ENCODE measurements at places on chromosomes 3 and 15.

DNA sequence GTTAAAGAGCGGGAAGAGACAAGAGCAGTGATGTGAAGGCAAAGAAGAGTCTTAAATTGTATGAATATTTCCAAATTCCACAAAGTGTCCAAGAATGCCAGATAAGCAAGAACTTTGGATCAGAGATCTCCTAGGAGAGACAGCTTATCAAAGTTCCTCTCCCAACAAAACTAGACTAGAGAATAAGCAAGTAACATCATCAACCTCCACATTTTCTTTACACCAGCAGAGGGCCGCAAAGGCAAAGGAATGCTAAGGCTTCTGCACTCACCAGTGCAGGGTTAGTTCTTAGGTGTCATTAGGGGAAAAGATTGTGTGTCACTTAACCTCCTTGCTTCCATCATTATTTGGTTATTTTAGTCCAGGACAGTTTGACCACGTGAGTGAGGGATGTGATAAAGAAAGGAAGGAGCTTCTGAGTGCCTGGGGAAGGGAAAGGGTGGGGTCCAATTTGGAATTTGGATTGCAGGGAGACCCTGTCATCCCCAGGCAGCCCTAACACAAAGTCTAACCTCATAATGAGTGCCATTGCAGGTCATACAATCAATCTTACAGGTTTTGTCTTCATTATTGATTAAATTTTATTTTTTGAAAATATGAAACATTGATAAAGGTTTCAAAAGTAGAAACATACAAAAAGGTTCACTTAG, 7.5 kb upstream of the CMTM6 start:
- DNase-seq = peak; percentile 59

DNA sequence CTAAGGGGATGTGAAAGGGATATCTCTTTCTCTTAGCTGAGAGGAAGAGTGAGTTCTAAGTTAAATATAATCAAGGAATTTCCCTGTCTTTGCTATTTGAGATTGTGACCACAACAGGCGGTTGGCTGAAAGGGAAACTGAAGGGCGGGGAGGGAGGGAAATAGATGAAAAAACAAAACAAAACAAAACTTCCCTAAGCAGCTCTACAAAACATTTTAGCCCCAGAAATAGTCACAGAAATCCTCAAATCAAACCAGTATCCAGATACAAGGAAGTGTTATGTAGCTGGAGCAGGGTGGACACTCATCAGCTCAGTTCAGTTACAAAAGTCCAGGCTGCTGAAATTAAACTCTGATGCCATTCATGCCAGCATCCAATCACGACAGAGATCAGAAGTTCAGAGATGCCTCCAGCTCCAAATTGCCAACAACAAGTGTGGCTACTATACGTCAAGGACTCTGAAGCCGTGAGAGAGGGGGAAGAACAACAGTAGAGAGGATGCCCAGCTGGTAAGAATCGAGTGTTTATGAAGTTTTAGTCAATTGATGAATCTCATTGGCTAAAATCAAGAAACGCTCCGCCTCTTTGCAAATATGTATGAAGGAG, 319 bp upstream of the TP63 start:
- DNase-seq = no peak

- no peak for DNase-seq
These were observed 16.7 kb downstream of the FBN1 start for GRCh38 chr15:48628832-48629231.

GRCh38 chr15:78626381-78626995, 5.7 kb upstream of the CHRNA3 start:
- no peak for DNase-seq

DNA sequence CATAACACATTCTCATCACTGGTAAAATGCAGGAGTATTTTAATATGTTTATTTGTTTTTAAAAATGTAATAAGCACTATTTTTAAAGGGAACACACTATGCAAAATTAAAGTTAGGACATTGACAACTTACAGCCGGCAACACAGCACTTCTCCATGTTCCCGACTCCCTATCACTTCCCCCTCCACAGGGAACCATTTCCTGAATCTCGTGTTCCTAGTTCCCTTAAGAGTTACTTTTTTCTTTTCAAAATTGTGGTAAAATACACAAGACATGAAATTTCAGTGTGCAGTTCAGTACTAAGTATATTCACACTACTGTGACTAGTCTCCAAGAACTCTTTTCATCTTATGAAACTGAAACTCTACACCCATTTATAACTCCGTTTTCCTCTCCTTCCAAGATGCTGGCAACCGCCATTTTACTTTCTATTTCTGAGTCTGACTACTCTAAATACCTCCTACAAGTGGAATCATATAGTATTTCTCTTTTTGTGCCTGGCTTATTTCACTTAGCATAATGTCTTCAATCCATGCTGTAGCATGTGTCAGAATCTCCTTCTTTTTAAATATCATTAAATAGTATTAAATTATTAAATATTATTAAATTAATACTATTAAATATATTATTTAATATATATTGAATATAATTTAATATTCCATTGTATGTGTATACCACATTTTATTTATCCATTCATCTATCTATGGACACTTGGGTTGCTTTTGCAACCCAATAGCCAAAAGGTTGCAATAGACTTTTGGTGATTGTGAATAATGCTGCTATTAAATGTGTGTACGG, 25.9 kb upstream of the UBE2Q2 start:
- no peak for DNase-seq

- DNase-seq = peak; percentile 43
These were observed 33.3 kb downstream of the CCNB2 start for GRCh38 chr15:59138243-59138642.

DNA sequence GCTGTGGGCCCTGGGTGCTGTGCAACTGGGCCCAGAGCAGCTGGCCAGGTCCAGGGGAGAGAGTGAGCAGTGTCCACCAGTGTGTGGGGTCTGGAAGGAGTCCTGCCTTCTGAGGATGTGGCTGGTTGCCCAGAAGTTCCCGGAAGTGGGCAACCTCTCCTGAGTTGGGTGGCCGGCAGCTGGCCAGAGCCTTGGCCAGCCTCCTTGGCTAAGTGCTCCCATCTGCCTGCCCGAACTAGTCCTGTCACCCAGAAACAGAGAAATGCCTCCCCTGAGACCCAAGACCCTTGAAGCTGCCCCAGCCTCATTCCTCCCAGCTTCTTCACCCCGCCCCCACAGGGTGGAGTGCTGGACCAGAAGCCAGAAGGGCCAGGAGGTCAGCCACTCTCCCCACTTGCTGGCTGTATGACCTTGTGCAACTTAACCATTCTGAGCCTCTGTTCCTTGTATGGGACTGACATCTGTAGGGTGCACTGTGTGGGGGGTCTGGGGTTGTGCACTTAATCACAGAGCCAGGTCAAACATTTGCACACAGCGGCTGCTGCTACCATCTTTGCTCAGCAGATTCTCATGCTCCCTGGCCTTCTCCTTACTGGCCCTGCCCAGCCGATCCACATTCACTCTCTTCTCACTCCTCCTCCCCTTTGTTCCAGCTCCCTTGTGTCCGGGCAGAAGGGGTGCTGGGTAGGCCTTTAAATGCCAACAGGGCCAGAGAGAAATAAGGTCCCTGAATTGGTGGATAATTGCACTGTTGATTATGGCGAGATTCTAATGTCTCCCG, 7.5 kb upstream of the ALAS1 start:
- DNase-seq = no peak

GRCh38 chr3:5051772-5052171, 70.3 kb upstream of the ARL8B start:
- no peak for DNase-seq

DNA sequence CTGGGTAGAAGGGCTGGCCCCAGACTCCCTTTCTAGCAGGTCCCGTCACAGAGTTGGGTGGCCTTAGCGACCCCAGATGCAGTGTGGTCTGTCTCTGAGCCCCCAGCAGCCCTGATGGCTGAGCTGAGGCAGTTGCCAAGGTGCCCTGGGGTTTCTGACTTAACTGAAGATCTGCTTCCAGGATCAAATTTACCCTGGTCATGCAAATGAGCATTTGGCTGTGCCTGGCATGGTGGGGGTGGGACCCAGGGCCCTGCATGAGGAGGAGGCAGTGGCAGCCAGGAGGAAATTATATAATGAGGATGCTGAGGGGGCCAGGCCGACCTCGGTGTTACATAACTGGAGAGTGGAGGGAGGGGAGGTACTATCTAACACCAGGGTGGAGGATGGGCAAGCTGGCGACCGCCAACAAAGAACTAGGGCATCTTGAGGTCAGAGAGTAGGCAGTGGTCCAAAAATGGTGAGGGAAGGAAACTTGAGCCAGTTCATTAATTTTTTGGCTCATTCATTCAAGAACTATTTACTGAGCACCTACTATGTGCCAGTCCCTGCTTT, 16.4 kb downstream of the PLEKHO2 start:
- no peak for DNase-seq

DNA sequence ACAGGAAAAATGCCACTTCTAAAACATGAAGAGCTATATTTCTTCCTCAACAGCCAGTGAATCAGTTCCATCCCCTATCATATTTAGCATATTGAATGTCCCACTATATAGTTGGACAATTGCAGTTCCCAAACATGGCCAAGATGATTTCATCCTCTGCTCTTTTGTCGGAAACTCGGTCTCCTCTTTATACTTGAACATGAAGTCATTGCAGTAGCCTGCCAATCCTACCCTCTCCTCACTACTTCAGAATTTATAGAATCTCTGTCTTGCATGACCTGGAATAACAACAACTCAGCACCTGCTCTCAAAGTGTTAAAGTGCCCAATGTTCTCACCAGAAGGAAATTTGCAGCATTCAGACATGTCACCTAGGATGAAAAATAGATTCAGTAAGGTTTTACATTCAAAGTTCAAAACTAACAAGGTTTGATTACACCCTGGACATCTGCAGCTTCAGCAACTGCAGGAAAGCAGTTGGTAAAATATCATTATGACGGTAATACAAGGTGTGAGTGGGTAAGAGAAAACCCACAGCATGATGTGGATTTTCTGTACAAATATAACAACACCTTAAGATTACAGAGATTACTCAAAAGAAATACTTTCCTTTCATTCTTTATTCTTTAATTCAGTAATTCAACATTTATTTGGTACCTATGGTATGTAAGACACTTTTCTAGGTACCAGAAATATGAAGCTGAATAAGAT, 52.5 kb downstream of the TP63 start:
- no peak for DNase-seq

DNA sequence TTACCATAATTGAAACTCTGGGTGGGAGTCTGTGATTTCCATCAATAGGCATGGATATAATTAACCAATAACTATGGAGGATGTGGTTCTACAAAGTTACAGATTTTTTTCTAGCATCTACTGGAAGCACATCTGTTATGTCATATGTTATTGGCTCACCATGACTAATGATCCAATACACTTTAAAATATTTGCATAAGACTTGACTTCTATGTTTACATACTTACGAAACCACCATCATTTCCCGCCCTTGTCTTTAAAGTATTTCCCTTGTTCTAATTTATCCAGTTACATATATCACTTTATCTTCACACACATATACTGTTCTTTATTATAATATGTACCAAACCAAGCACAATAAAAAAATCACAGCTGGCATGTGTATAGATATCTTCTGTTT, 380.3 kb upstream of the CBLB start:
- no peak for DNase-seq

DNA sequence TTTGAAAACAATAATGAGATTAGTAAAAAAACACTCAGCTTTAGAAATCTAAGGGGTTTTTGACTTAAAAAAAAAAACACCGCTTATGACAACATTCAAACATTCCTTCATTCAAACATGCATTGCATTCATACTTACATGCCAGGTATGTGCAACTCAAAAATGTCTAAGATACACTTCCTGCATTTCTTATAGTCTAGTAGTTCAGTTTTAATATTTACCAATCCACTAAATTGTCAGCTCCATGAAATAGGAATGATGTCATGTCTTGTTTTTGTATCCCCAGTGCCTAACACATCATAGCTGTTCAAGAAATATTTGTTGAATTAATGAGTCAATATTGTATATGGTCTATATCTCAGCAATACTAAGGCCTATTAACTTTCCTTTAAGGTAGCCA, 51.7 kb downstream of the EIF4E3 start:
- DNase-seq = no peak

DNA sequence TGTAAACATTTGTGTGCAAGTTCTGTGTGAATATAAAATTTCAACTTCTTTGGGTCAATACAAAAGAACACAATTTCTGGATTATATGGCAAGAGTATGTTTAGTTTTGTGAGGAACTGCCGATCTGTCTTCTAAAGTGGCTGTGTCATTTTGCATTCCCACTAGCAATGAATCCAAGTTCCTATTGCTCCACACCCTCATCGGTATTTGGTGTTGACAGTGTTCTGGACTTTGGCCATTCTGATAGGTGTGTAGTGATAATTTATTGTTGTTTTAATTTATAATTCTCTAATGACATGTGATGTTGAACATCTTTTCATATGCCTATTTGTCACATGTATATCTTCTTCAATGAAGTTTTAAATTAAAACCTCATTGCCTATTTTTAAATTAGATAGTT, 58.2 kb upstream of the TMC3 start:
- DNase-seq = no peak

GRCh38 chr3:171616798-171617197, 156.6 kb upstream of the TNIK start:
- no peak for DNase-seq

DNA sequence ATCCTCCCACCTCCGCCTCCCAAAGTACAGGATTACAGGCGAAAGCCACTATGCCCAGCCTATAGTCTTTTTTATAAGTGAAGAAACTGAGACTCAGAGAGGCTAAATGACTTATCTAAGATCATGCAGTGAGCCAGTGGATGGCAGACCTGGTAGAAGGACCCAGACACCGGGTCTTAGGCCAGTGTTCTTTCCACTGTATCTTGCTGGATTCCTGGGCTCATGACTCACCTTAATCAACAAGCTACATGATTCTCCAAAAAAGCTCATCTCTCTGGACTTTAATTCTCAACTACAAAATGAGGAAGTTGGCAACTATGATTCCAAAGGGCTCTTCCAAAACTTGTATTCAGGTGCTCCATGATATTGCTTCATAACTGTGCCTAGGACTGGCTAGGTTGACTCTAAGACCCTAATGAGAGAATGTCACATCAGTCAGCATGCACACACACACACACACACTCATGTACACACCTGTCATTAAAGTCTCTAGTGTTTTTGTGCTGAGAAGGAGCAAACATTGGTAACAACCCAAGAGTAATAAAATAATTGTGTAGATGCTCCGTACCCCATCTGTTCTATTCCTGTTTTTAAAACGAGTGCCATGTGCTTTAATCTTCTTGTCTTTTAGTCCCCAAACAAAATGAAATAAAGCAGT, 89.7 kb upstream of the SLC4A7 start:
- DNase-seq = no peak

- DNase-seq = no peak
These were observed 49.9 kb downstream of the TFG start for GRCh38 chr3:100759159-100759558.

DNA sequence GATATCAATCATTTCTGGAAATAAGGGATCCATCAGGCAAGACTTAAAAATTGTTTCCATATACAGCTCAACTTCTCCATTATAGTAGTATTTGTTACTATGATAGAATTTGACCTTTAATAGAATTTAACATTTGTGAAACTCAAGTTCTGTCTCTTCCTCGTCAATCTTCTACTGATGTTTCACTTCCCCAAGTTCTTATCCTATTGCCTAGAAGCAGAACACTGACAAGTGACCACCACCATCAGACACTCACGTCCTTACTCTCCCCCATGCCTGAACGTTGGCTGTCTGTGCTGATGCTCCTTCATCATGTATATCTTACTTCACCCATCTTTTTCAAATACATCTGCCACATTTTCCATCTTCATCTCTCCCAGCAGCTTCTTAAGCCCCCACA, 26.6 kb upstream of the TAFA4 start:
- no peak for DNase-seq

Measured in CD4-positive, alpha-beta T cell treated with Interleukin-6 at 100 ng/mL for 8 hours (primary cell).